Stimulated activated CD4-positive, alpha-beta T cell treated with anti-CD3 and anti-CD28 coated beads, Interleukin-2, amount 100 ng/mL, for 48 hours (primary cell): ENCODE measurements at places on chromosomes 7 and 10.
A peak's percentile ranks its signal among the peaks of the same experiment; 100 is the strongest.

- no peak for DNase-seq
Observed at GRCh38 chr7:111855842-111856227, 293.5 kb upstream of the IMMP2L start.

DNA sequence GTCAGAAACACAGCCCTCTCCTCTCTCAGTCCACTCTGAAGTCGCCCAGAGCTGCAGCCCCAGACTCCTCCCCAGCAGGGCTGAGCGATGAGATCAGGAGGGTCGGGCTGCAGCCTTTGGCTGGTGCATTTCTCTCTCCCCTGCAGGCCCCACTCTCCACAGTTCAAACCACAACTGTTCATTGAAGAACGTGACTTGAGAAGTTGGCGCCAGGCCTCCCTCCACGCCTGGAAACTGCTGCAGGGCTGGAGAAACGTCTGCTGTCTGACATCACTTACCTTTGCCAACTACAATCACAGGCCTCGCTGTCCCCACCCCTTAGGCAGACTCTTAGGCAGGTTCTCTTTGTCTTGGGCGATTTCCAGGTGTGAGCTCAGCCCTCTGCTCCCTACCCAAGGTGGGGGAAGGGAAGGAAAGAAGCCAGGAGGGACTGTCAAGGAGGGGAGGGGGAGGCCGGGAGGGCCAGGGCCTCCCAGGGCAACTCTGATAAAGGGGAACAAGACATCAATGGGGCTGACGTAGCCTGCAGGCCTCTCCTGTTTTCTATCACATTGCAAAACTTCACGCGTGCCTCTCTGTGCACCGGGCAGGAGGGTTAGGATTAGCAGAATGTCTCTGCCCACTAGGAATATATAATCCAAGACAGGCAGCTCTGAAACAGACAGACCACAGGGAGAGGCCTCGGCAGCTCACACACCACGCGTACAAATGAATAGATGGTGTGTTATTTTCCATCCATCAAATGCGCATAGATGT is 32.7 kb downstream of the CALML5 start:
- no peak for DNase-seq

DNA sequence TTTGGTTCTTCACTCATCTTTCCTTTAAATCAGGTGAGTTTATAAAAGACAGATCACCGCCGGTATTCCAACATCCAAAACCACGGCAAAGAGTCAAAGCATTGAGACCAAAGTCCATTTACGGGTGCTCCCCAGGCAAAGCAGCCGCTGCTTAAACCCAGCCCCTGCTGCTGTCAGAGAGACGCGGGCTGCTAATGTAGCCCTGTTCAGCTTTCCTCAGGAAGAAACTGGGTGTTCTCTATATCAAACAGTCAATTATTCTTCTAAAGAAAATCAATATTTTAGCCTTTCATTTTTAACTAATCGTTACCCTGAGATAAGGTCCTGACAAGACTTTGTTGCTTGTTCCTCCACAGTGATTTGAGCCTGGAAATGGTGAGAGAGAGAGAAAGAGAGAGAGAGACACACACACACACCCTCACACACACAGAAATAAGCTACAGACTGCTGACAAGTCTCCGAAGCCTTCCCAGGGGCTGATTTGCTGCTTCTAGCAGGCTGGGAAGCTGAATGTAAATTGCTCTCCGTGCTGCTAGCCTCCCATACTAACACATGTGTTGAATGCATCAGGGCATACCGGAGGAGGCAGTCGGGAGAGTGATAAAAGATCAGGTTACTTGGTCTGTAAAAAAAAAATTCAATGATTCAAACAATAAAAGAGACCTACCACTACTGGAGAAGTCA is 183.0 kb upstream of the ANK3 start:
- DNase-seq = peak; percentile 26

DNA sequence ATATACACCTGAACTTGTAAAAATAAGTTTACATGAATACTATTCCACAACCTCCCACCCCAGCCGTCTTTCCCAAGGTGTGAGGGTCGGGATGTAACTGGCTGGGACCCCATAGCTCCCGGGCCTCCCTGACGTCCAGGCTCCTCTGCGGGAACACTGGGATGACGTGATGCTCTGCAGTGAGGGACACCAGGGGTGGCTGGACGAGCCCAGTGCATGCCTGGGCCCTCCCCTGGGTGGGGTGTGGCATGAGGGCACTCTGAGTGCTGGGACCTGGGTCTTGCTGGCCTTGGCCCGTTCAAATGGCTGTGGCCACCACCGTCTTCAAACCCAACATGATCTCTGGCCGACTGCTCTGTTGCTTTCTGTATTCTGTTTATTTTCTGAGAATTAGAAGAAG is 182.4 kb downstream of the DNAJB6 start:
- no peak for DNase-seq

- DNase-seq = no peak
Observed at GRCh38 chr10:44400541-44400940, 15.6 kb upstream of the CXCL12 start.

GRCh38 chr7:80851896-80852476 is 66.9 kb downstream of the SEMA3C start:
- no peak for DNase-seq

DNA sequence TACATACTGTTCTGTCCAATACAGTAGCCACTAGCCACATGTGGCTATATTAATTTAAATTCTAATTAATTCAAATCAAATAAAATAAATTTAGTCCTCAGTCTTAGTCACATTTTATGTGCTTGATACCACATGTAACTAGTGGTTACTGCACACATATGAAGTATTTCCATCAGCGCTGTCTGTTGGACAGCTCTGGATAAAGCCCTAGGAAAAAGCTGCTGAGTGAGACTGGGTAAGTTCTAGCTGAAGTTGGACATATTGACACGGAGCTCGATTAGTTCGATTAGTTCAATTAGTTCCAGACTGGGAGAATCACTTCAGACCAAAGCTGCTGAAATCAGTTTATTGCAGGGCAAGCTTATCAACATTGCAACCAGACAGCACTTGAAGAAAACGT is 15.1 kb upstream of the LIPM start:
- DNase-seq = no peak

DNA sequence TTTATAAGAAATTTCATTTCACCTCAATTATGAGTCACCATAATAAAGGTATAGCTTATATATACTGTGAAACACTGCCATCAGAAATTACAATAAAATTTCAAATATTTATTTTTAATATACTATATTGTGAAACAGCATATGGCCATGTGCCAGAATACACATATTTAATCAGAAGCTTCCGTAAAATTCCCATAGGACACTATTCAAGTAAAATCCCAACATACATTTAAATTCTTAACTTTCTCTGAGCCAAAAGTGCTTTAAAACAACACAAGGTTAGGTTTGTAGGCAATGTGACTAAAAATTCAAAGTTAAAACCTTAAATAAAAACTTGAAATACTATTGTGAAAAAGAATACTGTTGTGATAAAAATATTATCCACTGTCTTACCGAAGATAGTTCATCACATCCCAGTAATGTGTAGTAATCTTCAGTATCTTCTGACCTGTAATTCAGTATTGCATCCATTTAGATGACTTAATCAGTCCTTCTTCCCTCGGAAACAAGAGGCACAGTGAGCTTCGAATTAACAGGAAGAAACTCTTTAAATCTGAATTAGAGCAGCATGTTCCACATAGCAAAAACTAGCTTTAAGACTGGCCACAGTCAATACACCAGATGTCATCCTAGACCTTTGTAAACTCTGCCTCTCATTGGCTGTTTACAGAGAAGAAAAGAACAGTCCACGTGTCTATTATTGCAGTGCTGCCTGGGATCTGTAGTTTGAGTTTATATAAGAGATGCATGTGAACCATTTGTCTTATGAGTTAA is at the start of gene DNAJC12:
Gene DNAJC12 (minus strand): TSS at position 648 of the 774 bp plus-strand sequence. CDS start 177 bp downstream, at position 471.
- no peak for DNase-seq

GRCh38 chr10:119253433-119254174 is 46.2 kb downstream of the GRK5 start:
- peak; percentile 53 for DNase-seq

DNA sequence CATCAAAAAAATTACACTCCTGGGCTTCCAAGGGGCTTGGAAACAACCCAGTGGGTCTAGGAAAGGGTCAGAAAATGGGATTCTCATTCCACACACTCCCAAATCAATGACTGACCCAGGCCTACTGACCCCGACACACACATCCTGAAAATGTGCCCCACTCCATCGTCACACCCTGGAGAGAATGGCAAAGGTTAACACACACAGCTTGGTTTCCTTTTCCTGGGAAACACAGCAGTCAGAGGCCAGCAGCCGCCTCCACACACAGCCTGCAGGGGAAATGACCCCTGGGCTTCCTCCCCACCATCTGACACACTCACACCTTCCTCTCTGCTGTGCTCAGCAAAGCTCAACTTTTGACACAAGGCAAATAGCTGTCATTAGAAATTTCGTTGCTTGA is 42.9 kb downstream of the SH3PXD2A start:
- DNase-seq = no peak

DNA sequence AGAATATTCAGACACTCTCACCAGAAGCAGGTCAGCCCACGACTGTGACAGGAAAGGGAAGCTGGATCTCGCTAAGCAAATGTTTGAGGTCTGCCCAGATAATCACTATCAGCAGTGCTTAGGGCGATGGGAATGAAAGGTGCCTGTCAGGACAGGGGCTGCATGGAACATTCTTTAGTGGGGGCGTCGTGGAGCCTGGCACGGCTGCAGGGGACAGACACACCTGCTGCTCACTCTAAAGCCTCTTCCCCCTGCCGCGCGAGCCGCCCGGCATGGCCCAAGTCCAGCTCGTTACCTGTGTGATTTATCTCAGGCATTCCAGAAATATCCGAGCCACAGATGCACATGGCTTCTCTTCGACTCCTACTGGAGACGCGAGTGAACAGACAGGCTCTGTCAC is 235.5 kb downstream of the GLRX3 start:
- DNase-seq = no peak

GRCh38 chr7:134364619-134365037 is 47.9 kb upstream of the SLC35B4 start:
- DNase-seq = no peak

DNA sequence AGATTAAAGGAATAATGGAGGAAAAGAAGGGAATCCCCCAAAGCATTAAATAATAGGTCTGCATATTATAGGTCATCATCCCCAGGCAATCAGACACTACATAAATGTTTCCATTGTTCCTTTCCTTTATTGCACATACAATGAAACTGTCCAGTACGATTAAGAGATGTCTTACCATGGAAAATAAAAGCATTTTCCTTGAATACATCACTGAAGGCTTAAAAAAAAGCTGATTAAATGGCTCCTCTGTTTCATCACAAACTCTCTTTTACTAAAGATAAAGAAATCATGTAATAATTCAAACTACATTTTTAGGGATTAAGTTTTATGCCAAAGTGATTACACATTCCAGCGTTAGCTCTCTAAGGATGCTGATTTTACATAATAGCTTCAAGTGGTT is 316.0 kb downstream of the AGMO start:
- DNase-seq = no peak

- no peak for DNase-seq
Observed at GRCh38 chr10:44702531-44702930, 208.6 kb upstream of the TMEM72 start.

GRCh38 chr10:70537398-70538194 is 59.0 kb downstream of the PALD1 start:
- DNase-seq = peak; percentile 40

DNA sequence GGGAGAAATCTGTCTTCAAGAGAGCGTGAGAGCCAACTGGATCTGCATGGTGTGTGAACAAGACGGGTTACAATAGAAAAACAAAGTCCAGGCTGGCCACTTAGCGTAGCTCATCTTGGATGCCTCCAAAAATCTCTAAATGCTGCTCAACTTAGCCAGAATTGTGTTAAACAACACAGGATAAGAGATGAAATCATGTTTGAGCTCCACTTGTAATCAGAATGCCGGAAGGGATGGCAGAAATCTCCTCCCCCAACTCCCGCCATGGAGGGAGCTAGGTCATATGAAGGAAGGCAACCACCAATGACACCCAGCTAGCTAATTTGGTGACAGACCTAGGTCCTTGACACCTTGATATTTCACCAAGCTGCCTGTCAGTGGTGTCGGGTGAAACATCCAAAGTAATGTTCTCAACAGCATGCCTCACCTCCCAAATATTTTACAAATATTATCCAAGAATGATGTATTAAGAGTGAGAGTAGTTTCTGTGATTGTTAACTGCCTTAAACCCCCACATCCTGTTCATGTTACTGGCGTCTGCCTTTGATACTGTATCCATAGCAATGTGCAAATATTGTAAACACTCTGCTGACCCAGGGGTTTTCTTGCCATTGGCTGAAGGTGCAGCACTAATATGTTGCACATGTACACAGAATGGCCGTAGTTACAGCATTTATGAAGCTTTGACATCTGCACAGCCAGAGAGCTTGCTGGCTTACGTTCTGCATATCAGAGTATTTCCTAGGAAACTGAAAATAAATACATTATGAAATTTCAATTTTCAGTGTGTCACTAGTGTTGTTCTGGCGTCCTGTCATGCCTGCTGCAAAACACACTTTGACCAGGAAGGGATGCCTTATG is 25.8 kb downstream of the TMEM254 start:
- DNase-seq = no peak

DNA sequence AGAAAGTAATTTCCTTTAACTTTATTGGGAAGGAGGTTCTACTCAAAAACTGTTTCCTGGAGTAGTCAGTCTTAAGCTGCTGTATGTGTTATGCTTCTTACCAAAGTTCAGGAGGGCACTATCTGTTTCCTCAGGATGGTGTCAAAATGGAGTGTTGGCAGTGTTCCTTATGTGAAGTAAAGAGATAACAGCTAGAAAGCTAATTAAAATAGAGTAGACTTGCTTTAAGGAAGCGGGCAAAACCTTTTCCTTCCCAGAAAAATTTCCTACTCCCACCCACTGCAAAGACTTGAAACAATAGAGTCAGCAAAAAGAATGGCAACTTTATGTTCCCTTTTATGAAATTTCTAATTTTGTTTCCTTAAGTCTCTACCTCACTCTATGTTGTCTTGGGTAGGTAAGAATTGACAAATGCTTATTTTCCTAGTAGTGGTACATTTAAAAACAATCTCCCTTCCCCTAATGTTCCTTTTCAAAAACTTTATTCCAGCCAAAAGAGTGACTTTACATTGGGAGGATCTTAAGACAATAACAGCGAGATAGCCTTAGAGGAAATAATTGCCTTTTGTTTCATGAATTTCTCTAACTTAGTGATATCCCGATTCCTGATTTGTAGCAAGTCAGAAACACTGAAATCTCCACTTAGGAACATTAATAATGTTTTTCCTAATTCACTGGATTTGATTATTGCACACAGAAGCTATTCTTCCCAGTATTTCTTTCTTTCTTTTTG is 26.5 kb upstream of the ENTPD1 start:
- DNase-seq = no peak

DNA sequence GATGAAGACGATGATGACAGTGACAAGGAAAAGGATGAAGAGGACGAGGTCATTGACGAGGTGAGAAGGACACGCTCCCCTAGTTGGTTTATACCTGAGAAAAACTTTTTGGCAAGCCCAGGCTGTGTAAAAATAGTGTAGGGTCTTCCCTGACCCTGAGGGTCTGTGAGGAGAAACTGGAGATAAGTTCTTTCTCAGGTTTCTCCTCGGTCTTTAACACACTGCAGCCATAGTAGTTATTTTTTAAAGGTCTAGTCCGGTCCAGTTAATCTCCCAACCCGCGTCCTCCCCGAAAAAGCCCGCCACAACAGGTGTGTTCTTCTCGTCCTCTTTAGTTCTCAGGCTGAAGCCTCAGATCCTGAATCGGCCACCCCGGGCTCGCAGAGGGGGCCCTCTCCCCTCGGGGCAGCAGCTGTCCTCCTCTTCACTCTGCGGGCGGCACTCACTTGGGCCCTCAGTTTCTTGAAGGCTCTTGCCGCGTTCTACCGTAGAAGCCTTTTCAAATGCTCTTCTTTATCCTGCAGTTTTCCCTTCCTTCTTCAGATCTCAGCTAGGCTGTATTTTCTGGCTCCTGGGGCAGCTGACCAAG is 411 bp downstream of the BCCIP start:
- peak; percentile 7 for DNase-seq
